ENCODE measurements at places on chromosomes 2 and 18.

DNA sequence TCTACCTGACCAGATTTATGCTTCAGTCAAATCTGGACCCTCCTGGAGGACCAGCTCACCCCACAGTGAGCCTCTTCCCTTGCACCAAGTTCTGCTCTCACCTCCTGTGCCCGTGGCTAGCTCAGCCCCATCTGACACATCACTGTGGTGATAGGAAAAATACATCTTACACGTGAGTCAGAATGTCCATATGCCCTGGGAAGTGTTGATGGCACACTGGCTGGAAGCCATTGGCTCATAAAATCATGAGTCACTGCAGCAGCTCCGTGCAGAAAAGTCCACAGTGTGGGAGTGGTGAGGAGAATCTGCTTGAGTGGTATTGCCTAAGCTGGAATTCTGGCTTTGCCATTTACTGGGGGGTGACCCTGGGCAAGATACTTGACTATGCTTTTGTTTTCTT is 42.6 kb upstream of the RAPGEF4 start:
- DNase-seq = peak; percentile 76

DNA sequence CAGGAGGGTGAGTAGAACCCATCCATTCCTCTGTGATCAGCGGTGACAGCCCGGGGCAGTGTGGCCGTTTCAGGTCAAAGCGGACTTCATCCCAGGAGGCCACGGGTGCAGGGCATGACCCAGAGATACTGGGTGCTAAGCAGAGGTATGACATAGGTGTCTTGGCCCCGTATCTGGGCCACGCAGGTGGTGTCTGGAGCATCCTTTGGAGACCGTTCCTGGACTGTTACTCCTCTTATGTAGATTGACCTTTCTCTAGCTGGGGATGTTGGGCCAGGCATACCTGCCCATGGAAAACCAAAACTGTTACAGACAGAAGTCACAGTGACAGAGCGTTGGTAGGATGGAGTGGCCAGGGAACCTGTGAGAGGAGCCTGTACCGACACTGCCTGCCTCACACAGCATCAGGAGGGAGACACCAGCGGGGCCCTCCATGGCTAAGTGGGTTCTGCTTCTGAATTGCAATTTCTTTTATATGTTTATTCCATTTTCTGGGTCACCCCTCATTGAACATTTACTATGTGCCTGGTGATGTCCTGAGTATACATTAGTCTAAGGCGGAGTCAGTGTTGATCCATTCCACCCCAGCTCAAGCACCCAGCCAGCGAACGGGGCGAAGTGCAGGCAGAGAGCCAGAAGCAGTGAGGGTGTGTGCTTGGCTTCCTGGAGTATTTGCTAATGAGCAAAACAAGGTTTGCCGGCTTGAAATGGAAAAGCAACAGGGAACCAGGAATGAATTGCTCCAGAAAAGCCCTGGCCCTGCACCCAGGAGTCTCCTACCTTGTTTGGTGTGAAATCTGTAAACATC is 141.7 kb downstream of the SH3RF3 start:
- no peak for DNase-seq

DNA sequence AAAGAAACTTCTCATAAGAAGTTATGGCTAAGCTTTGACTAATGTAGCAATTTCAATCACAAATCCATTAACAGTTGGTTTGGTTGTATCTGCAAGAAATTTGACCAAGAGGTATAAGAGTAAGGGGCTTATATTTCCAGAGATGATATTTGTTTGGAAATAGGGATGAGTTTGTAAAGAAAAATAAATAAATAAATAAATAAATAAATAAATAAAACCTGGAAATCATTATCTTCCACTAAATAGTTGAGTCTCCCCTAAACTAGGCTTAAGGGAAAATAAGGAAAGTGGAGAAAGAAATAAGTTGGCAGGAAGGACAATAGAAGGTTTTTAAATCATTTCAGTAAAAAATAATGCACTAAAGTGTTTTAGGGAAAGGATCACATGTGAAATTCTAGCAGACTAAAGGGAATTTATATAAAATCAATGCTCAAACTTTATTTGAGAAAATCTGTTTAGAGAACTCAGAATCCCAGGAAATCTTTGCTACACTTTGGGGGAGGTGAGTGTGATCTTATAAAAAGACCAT is 23.5 kb upstream of the SCN7A start:
- no peak for DNase-seq

DNA sequence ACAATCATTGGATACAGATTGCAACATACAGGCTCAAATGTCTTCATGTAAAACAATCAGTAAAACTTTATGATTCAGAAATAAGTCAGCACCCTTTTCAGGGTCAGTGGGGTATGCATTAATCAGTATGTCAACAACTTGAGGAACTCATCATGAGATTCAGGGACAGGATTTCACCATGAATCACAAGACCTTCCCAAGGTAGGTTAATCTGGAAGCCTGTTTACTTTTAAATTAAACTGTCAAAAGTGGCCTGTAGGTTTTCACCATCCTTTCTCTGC is 104.8 kb downstream of the SP100 start:
- DNase-seq = no peak

DNA sequence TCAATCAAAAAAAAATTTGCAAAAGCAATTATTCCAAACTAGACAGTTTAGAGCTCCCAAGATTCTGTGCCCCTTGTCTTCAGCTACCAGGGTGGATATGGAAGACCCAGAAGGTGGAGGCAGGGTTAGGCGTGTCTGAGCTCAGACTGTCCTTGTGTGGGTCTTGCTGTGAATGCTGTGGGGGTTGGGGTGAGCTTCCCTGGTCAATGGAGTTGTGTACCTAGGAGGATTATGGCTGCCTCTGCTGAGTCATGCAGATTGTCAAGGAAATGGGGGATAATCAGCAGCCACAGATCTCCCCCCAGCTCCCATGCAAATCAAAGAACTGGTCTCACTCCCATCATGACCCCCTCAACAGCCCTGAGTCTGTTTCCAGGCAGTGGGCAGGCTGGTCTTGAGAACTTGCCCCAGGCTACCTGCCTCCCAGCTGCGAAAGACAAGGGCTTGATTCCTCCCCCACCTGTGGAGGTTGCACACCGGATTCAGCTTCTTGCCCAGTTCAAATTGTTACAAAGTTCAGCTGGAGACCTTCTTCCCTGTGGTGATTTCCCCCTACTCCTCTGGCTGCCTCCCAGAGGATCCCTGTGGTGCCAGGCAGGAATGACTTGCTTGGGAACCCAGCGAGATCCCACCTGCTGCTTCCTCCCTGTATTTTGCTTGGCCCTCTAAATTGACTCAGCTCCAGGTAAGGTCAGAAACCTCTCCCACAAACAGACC is 77.0 kb downstream of the RAD51AP2 start:
- DNase-seq = no peak

DNA sequence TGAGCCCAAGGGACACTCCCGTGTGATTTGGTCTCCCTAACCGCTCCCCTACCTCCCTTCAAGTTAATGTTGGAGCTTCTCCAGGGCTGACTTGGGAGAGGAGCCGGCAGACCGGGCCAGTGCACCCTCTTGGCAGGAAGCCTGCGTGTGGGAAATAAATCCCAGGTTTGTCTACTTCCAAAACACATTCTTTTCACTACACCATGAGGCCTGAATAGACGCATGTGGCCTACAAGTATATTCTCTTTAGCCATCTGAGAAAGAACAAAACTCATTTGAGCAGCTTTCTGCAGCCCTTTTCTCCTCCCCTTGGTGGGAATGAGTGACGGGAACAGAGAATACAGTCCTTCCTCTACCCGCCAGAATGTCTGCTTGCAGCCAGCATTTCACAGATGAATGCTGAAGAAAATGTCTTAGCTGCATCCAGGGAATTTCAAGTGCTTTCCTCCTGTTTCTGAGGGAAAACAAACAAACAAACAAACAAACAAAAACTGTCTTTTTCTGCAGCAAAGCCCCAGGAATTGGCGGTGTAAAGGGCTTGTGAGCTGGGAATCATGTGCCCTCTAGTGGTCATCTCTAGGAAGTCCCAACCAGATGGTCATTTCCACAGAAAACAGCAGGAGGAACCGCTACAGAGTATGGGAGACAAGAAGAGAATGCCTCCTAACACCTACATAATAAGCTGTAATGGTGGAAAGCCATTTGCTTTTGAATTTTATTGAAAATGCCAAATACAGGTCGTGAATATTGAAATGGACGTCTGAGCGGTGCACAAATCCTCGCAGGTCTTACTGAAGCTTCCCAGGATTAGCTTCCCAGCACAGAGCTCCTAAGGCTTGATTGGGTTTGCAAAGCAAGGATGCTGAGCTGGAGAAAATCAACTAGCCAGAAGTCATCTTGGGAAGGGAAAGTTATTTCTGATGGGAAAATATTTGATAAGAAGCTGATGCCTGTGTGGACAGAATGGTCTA is 41.2 kb upstream of the DAPL1 start:
- peak; percentile 42 for DNase-seq

DNA sequence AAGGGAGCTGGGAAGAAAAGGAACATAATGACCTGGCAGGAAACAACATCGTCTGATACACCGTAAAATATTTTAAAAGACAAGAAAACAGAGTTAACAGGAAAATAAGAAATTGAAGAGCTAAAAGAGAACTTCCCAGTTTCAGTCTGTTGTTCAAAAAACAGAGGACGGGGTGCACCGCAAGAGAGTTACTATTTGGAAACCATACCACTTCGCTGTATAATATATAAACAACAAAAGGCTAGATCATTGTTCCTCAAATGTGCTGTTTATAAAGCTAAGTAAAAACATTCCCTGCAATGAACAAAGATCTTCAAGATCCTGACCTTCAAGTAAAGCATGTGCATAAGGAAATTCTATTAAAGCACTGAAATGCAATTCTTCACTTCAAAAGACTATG is 2.1 kb downstream of the PPP3R1 start:
- no peak for DNase-seq

GRCh38 chr2:221104361-221104811 is 467.7 kb downstream of the EPHA4 start:
- no peak for DNase-seq

DNA sequence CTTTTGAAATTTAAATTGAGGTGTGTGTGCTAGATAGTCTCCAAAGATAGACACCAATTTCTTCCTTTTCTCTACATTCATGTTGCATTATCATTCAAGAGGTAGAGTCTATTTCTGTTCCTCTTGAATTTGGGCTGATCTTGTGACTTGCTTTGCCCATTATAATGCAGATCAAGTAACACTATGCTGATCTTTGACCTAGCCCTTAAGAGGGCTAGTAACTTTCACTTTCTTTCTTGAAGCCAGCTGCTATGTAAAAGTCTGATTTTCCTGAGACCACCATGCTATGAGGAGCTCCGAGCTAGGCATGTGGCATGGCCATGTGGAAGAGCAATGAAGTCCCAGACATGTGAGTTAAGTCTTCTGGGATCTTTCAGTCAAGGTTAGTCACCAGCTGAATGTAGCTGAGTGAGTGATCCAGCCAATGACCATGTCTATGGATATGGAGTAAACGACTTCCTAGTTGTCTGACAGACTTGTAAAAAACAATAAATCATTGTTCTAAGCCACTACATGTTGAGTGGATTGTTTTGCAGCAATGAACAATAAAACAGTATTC is 189.4 kb upstream of the CWC22 start:
- DNase-seq = no peak

GRCh38 chr2:40466332-40466906 is 14.5 kb upstream of the SLC8A1 start:
- no peak for DNase-seq

GRCh38 chr2:238119756-238120462 is 18.6 kb upstream of the KLHL30 start:
- no peak for DNase-seq

GRCh38 chr2:8421658-8422449 is 260.0 kb upstream of the ID2 start:
- DNase-seq = no peak

- DNase-seq = no peak
These were observed 5.0 kb upstream of the PKDCC start for GRCh38 chr2:42042631-42043355.

DNA sequence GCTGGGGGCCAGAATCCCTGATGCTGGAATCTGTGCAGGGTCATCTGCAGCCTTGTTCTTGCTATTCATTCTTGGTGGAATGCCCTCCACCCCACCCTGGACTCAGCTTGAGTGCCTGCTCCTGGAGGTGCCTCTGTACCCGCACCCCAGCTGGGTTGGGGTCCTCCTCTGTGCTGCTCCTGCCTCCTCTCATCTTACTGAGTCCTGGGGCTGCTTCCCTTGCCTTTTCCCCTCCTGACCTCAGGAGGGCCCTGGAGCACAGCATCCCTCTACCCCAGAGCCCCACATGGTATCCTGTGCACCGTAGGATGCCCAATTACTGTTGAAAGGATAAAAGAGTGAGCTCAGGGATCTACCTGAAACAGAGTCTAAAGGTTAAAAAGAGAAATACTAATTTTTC is 81.6 kb downstream of the CIB4 start:
- no peak for DNase-seq

DNA sequence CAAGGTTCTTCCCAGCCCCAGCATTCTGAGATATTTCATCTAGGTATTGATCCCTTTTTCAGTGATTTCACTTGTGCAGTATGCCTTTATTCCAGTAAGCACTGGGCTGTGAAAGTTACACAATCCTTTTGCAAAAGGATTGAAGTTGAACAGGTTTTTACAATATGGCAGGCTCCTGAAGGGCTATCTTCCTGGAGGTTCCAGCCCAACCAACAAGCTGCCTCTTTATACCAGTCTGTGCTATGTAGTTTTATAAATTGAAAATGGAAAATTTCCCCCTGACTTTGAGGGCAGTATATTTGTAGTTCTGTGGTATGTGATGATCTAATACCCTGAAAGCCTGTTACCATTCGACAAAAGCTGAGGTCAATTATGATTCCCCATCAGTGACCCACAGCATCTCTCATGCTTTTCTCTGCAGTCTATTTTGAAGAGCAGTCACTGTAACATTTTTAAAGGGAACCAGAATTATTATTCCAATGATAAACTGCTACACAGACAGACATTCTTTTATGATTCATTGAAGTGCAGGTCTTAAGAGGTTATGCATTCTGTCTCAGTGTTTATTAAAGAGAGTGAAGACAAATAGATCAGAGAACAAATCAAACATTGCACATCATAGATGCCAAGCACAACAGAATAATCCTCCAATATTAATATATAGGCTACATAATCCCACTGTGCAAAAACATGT is 35.2 kb upstream of the STPG4 start:
- no peak for DNase-seq

DNA sequence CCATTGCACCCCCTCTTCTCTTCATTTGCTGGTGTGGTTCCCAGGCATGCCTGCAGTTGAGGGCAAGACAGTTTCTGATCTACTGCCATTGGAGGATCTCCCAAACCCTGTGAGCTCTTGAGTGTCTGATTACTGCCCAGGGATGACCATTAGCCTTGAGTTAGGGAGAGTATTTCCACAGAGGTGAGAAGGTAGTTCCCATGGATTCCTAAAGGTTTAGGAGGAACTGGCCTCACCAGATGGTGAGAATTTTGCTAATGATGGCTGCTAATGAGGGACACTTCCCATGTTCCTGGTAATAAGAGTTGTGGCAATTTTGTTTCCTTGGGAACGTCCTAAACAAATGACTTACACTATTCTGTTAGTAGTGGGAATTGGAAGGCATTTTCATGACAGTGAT is 42.5 kb downstream of the PTPRM start:
- no peak for DNase-seq

DNA sequence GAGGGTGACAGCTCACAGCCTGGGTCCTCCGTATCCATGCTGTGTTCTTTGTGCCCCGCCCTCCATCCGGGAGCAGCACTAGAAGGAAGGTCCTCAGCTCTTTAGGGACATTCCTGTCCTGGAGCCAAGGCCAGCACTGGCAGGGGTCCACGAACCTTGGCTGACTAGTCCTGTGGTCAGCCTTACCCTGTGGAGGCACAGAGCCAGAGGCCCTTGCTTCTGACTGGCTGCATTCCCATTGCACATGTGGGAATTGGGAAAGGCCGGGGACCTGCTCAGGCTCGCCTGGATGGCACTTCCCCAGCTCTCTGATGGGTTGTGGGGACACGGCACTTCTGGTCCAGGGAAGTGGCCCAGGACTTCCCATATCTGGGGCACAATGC is 24.9 kb upstream of the RHOB start:
- no peak for DNase-seq

GRCh38 chr2:46970334-46971288 is 55.0 kb upstream of the MCFD2 start:
- DNase-seq = no peak
